Right hindlimb (tissue), 1 donor: ENCODE measurements at places on chromosomes 5 and 9.

DNA sequence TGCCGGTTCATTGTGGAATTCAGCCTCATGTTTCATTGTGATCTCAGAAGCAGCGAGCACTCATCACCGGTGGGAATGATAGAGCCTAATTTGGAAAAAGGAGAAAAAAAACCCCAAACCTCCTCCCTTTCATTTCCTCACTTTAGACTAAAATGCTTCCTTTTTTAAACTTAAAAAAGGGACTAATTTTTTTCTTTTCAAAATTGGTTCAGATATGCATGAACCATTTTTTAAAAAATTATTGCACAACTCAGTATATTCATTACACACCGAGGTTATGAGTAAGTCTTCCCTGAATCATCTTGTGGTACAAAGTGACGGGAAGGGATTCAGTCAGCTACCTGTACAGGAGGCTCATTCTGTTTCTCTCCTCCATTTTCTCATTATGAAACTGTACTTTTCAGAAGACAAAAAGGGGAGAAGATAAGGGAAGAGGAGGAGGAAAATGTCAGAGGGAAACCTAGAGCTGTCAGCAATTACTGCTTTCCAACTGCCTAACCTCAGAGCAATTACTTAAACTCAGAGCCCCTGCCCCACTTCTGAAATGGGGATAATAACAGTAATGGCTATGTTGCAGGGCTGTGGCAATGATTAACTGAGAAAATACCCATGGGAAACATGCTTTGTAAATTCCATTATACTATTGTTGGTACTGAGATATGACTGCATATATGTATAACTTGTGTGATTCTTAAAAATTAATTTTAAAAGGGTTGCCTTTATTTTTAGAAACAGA, 24.0 kb downstream of the GALNT10 start:
- no peak for DNase-seq

- no peak for DNase-seq
These were observed 97.7 kb downstream of the AK8 start for GRCh38 chr9:132780230-132781007.

DNA sequence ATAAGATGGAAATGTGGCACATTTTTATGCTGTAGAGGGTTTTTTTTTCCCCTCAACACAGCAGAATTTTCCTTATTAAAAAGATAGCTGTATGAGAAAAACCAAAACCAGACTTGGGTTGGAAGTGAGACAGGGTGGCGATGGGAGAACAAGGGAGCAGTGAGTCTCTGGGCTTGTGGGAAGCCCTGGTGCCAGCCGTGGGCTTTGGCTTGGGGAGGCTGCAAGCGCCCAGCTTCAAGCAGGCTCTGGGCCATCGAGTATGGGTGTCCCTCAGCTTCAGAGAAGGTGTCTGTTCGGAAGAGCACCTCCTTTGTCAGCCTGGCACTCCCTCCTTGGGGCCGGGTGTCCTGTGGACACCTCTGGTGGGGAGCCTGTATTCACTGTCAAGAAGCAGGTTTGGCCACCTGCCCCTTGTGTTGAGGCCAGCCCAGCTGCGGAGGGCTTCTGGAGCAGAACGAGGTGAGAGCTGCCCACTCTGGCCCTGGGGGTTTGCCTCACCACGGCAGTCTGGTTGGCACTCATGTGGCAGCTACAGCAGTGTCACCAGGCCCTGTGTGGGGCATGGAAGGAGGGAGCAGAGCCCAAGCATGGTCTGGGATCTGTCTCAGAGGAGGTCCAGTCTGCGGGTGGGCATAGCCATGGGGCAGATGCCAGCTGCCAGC, 37.6 kb upstream of the ANGPTL2 start:
- DNase-seq, result no peak

DNA sequence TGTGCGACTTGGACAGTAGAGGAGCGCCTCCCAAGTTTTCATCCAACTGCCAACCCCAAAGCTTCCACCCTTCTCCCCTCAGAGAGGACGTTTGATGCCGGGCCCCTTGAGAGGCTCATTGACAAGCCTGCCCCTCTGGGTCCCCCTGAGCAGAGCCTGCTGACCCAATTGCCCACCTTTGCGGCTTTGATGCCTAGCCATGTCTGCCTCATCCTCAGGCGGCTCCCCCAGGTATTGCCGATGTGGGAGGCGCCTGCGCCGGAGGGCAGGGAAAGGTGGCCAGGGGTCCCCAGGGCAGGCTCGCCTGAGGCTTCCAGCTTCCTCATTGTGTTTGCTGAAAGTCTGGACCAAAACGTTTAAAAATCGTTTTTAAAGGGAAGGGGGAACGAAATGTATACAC, 1.4 kb downstream of the ODF2 start:
- no peak for DNase-seq

- peak; percentile 14 for DNase-seq
These were observed 7.9 kb downstream of the FCN1 start for GRCh38 chr9:134909511-134910481.

DNA sequence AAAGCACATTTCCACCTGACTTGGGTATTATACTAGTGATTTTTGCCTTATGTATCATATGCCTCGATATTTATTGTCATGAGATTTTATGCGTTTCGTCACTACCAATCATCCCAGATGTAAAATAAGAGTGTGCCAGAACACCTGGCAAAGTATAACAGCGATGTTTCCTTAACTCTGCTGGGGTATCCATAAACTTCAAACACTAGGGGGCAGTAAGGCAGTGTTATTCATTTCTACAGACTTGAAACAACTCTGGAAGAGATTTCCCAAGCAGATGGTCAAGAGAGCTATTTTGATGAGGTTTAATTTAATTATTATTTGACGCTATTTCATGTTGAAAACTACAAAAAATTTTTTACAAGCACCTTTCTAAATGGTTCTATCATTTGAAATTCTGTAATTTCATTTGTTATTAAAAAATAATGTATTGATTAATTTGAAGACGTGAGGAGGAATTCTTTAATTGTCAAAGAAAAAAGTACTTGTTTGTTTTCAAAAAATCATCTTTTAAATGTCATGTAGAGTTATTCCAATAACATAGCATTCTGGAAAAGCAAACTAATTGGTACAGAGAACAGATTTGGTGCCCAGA, 388.5 kb upstream of the CTNND2 start:
- no peak for DNase-seq

DNA sequence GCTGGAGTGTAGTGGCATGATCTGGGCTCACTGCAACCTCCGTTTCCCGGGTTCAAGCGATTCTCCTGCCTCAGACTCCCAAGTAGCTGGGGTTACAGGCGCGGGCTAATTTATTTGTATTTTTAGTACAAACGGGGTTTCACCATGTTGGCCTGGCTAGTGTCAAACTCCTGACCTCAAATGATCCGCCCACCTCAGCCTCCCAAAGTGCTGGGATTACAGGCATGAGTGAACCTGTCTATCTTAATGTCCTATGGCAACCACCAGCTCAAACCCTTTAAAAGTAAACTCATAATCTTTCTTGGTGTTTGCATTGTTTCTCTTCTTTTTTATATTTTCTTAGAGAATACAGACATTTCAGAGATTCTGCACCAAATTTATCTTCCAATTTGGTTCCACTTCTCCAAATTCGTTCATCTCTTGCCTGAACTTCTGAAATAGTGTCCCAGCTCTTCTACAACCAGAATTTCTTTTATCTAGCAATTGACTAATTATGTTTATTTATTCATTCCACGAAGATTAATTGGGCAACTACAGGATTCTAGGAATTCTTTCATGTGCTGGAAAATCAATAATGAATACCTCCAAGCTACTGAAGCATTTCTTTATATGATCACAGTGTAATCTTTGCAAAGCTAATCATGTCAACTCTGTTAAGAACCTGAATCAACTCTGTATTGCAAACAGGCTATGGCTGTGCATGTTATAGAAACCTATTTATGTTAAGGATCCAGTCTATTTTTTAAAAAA, 60.0 kb upstream of the TYRP1 start:
- DNase-seq, result no peak

DNA sequence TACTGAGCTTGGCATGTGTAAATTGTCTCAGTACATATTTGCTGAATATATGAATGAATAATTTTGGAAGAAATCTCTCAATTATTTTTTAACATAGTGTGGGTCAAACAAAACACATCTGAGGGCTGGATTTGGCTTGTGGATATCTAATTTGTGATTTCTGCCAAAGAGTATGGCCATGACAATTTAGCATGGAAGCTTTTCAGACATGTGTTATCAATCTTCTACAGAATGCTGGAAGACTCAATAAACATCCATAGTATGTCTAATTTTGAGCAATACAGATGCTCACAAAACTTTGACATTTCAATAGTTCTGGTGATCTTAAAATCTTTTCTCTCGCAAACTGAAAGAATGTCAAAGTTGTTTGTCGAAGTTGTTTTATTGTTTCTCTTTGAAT, 214.1 kb upstream of the ANKH start:
- no peak for DNase-seq
